ENCODE measurements at places on chromosomes 11 and 22.
A peak's percentile ranks its signal among the peaks of the same experiment; 100 is the strongest.

- DNase-seq: no peak
Measured at GRCh38 chr22:26573026-26573662, 16.8 kb downstream of the TPST2 start.

DNA sequence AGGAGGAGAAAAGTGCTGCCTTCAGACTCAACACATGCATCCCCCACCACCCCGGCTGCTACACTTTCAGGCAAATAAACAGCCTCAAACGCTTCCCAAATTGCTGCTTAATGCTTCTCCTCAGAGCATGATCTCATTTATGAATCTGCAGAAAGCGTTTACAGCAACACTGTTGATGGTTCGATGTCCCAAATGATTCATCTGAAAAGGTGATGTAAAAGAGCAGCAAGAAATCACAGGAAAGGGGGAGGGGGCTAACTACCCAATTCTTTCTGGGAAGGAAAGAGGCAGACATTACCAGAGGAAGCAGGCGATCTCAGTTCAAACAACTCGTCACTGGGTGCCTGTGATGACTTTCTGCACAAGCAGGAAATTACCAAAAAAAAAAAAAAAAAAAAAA lies 119.6 kb downstream of the TENM4 start:
- DNase-seq: no peak

GRCh38 chr22:32477596-32477995 lies 3.0 kb downstream of the FBXO7 start:
- DNase-seq: no peak

- DNase-seq: no peak
Measured at GRCh38 chr11:106601684-106602297, 416.5 kb downstream of the GUCY1A2 start.

DNA sequence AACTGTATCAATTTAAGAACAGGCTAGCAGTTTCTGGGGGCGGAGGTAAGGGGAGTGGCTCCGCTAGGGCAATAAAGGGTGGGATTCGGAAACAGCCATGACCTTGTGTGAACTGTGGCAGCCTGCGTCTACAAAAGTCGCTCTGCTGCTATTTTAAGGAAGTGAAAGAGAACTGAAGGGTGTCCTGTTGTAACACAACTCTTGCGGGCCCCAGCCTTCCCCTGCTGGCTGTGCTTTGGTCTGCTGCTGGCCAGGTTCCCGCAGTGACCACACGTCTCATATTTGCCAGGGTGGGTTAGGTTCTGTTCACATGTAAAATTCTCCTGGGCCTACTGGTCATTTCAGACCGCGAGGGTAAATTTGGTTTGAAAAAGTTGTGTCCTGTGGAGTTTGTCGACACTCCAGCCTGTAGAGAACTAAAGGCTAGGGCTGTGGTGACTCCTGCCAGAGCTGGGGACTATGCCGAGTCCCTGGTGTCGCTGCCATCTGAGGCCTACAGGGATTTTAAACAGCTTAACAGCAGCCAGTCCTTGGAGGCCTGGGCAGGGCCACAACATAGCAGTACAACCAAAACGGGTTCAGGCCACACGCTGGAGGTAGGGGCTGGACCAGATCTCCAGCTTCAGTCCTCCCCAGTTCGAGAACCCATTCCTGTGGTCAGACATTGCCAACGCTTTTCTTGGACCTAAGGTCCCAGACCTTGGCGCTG lies 1.1 kb upstream of the PPFIBP2 start:
- DNase-seq: no peak

- no peak for DNase-seq
Measured at GRCh38 chr11:59179121-59179520, 7.2 kb downstream of the DTX4 start.

DNA sequence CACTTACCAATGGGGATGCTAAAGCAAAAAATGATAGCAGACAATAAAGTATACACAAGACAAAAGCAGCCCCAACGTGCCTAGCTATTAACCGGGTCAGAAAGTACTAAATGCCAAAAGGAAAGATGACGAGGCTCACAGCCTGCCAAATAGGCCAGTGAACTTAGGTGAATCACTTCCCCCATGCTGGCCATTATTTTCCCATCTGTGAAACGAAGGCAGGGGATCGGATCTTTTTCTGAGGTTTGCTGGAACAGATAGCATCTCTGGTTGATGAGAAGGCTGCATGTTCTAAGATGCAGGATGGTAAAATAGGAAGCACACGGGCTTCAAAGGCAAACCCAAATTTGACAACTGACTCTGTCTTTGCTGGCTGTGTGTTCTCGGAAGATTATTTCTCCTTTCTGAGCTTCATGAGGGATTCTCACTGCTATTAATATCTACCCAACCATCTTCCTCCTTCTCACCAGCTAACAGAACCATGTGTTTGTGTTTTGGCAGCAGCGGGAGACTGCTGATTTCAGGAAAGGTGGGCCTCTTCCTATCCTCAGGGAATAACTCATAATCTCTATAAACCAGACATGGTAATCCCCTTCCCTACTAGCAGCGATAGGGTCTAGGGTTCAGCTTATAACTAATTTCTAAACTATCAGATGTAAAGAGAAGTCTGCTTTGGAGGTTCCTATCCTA lies 390.7 kb downstream of the LARGE1 start:
- no peak for DNase-seq

DNA sequence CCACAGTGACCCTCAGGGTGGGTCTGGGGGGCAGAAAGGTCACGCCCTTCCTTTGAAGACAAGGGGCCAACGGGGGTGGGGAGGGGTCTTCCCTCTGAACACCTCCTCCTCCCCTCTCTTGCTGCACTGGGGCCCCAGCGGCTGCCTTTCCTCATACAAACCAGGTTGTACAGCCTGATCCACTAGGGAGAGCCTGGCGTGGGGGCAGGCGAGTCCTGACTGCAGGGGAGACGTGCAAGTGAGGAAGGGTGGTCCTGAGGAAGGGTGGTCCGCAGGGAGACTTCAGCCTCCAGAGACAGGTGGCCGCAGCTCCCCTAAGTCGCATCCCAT lies 43.6 kb upstream of the LINC01488 start:
- no peak for DNase-seq

- DNase-seq: no peak
Measured at GRCh38 chr11:98545544-98546175, 475.1 kb upstream of the CNTN5 start.

DNA sequence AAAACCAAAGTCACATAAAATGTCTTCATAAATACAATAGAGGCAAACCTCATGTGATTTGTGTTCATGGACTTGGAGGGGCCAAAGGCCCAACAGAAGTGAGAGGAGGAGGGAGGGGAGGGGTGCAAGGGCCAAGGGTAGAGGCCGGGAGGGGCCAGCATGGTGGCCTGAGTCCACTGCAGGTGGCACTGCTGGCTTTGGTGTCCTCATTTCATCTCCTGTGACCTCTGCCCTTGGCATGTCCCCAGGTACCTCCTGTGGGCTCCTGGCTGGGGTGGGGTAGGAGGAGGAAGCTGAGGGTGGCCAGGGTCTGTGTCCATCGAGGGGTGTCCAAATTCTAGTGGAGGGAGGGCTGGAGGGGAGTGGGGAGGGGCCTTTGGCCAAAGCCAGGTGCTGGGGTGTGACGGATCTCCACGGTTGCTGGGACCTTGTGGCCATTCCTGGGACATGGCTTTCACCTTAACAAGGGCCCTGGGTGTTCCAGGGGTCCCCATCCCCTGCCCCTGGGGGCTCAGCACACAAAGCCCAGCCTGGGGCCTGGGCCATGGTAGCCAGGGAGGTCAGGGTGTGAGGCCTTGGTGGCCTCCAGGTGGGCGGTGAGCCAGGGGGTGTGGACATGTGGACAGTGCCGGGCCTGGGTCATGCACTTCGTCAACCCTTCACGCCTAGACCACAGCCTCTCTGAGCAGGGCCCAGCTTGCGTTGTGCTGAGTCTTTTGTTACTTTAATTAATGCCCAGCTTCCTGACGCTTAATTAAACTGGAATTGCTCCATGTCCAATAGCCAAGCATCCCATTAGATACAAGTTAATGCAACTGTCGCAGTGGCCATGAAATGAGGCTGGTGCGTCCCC lies 20.7 kb upstream of the CCDC188 start:
- DNase-seq: no peak

GRCh38 chr22:46501701-46502100 lies 35.7 kb downstream of the CELSR1 start:
- DNase-seq: peak; percentile 56

GRCh38 chr11:72764503-72764902 lies 12.3 kb upstream of the ARAP1 start:
- DNase-seq: no peak

- DNase-seq: peak; percentile 51
Measured at GRCh38 chr11:13207665-13208594, 69.7 kb upstream of the BMAL1 start.

DNA sequence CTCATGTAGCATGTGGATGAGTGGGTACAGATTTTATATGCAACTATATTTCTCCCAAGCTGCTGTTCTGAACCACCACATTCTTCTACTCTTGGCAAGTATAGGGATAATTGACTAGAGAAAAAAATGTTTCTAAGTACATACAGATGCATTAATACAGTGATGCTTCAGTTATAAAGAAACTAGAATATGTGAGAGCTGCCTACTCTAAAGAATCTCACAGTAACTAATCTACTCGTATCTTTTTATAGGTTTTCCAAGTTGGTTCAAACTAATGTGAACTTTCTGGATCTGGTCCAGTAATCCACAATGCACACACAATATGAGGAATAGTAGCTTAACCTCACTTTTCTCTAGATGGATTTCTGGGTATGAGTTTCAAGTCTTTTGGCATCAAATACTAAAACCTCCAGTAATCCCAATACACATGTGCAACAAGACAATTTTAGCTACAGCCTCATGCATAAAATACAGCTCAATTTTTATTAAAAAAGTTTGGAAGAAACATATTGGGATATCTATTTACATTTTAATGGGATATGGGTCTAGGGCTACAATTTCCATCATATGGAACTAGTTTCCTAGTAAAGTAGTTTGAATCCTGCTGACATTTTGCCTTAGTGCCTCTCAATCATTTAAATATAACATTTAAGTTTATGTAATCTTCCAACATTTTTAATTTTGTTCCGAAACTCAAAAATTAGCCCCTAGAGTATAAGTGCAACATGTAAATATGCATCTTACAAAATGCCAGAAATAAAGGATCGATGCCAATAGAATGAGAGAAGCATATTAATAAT lies 2209.7 kb downstream of the LRRC4C start:
- no peak for DNase-seq

DNA sequence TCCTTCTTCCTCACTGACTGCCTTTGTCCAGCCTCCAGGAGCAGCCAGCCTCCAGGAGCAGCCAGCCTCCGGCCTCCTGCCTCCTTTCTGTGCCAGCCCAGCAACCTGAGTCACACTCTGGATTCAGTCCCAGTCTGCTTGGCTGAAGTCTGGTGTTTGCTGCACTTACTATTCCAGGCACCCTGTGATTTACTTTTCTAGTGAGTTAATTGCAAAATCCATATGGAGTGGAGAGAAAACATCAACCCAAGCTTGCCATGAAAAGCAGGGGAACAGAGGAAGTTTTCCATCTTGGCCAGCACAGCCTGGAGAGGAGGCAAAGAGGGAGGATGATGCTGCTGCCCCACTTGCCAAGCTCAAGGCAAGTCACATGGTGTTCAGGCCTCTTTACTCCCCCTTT lies 400.5 kb downstream of the TENM4 start:
- no peak for DNase-seq

DNA sequence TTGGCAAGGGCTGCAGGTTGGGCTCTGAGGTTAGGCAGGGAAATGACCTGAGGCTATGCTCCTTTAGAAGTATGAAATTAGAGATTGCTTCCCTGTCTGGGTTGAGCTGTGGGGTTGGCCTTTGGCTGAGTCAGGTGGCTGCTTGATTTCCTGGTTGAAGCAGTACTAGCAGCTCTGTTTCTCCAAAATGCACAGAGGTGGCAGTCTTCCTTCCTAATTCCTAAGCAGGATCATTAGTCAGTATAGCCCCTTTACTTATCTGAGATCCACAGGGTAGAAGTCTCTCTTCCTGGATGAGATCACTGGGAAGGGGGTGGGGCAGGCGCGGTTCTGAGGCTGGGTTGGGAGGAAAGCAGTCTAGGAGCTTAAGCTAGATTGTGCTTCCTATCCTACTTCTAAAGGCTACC lies 1917.5 kb downstream of the LRRC4C start:
- DNase-seq: no peak

DNA sequence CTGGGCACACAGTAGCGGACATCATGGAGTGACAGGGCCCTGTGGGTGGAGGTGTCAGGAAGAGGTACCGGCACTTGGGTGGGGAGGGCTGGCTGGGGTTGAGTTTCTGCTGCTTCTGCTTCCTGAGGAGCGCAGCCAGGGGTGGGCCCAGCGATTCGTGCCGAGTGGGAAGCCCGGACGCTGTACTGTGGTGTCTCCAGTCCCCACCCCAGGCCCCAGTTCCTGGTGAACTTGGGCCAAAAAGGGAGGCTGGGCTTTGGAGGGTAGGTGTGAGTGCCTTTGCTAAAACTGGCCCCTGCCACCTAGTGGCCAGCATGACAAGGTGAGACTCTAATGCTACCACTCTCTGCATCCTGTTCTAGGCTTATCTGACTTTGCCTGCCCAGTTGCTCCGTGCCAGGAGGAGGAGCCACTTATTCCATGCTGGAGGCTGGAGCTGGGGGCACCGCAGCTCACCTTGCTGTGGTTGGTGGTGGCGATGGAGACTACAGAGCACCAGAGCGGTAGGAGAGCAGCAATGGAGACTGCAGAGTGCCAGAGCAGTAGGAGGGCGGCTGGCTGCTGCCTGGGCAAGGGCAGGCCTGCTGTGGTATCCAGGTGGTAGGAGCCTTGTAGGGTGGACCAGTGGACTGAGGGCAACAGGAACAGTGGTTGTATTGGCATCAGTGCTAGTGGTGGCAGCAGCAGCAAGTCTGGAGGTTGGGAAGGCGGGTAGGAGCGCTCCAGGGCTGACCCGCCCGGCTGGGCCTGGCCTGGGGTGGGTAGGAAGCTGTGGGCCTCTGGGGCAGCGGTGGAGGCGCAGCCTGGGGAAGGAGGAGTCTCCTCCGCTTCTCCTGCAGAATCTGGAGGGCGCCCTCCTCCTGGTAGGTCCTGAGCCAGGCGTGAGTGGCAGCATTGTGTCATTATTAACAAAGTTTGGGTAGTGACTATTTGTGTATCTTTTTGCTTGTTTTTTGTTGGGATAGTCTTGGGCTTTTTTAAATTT lies 2.2 kb upstream of the RFPL2 start:
- no peak for DNase-seq

DNA sequence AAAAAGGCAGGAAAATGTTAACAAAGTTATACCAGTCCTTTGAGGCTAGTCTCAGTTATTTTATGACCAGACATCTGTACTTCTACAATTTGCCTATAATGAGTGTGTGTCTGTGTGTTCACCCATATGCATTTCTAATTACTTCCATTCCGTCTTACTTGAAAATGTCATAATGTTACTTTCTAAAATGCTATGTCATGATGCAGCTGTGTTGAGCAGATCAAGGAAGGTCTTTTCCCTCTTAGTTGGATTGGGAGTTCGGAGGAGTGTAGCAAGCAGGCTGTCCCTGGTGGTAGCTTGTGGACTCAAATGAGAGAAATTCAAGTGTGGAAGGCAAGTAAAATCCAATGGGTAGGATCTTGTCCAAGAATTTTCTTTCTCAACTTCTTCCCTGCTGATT lies 3.0 kb downstream of the SNX19 start:
- no peak for DNase-seq

Data from retinal pigment epithelial cell (primary cell).